ENCODE measurements at places on chromosomes 6 and 20.

GRCh38 chr6:147549531-147549930 lies 41.0 kb downstream of the SAMD5 start:
- no peak for DNase-seq

- DNase-seq, result no peak
Measured at GRCh38 chr20:63919130-63919529, 24.2 kb downstream of the DNAJC5 start.

DNA sequence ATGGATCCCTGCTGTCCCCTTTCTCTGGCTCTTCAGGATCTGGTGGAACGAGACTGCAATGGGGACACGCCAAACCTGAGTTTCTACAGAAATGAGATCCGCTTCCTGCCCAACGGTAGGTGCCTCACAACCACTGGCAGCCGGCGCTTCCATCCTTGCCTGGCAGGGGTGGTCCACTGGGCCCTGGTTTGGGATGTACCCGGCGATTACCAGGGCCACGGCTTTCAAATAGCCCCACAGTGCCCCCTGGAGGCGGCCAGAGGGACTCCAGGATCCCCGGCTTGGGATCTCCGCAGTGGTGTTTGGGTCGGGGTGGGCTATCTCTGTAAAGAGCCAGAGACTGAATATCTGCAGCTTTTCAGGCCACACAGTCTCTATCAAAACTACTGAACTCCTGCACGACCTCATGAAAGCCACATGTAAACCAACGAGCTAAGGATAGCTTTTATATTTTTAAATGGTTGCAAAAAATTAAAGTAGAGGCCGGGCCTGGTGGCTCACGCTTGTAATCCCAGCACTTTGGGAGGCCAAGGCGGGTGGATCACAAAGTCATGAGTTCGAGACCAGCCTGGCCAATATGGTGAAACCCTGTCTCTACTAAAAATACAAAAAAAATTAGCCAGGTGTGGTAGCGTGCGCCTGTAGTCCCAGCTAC lies 3.7 kb downstream of the OGFR start:
- peak; percentile 34 for DNase-seq

DNA sequence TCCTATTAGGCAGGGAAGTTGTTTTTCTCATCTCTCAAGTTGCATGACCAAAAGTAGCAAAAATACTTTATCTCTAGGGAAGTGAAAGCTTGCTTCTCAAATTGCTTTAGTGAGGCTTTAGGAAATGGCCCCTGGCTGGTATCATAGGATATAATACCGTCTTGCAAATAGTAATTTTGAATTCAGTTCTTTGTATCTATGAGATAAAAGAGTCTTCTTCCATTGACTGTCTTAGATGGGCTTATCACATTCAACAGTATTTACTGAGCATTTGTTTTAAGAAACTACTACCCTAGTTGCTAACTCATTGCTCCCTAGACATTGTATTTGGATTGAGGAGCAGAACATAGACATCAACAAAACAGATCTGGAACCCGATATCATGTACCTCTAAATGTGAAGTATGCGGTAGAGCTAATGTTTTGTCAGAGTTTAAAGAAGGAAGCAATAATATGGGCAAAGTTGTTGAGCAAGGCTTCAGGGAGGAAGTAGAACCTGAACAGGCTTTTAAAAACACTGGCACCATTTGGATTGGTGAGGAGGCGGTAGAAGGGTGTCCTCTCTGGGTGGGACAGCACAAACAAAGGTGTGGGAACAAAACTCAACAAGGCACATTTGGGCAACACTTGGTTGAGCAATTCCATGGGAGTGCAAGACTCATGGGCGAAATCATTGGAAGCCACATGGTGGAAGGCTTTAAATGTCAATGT lies 101.5 kb downstream of the SGK1 start:
- DNase-seq, result no peak

DNA sequence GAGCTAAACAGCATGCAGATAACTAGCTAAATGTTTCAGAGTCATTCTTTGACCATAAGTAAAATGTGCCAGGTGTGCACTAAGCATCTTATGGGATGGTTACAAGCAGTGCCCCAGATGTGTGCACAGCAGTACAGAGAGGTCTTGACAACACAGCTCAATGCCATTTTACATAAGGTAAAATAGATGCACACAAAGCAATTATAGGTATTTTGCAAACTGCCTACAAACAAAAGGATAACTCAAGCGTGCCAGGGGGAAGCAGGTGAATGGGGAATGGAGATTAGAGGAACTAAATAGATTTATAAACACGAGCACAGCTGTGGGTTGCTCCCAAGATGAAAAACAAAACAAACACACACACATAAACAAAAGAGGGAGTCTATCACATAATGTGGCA lies 64.8 kb downstream of the SLC2A10 start:
- DNase-seq, result no peak

GRCh38 chr20:49395183-49395582 lies 87.3 kb downstream of the KCNB1 start:
- no peak for DNase-seq

DNA sequence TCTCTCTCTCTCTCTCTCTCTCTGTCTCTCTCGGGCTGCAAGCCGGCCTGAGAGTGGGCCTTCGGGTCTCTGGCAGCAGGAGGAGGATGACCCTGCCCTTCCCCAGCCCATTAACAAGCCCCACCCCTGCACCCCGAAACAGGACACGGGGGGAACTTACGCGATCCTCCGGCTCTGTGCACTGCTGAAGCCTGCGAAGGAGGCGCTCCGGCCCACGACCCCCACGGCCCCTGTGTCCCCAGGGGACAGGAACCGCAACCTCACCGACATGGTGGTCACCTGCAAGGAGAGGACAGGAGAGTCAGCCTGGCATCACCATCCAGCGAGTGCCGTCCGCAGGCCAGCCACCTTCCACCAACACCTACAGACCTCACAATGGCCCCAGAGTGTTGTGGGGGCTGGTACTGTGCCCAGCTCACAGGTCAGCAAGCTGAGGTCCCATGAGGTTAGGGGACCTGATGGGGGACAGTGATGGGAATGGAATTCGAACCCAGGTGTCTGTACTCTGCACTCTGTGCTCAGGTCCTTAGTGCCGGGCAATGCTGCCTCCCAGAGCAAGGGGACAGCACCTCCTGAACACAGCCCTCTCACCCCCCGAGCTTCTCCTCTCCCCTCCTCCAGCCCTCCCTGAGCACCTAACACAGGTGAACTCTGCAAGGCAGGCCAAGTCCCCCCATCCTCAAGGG lies 60.6 kb downstream of the RIPOR3 start:
- no peak for DNase-seq

DNA sequence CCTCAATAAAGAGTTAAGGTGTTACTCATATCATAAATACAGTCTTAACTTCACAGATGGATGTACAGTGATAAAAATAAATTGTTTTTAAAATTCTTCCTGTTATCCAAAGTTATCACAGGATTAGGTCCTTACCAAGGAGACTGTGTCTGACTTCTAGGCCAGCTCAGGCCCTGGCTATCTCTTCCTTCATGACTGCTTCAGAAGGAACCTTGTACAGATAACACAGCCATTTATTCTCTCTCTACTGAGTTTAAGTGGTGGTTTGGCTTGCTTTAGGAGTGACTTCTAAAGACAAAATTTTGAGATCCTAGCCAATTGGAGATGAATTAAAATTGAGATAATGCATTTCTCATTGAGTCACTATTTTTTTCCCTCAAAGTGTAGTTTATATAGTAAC lies 40.8 kb upstream of the RNF182 start:
- DNase-seq, result no peak

- DNase-seq, result no peak
Measured at GRCh38 chr6:68497927-68498326, 137.2 kb upstream of the ADGRB3 start.

GRCh38 chr6:40832691-40833090 lies 206.3 kb downstream of the UNC5CL start:
- DNase-seq, result no peak

DNA sequence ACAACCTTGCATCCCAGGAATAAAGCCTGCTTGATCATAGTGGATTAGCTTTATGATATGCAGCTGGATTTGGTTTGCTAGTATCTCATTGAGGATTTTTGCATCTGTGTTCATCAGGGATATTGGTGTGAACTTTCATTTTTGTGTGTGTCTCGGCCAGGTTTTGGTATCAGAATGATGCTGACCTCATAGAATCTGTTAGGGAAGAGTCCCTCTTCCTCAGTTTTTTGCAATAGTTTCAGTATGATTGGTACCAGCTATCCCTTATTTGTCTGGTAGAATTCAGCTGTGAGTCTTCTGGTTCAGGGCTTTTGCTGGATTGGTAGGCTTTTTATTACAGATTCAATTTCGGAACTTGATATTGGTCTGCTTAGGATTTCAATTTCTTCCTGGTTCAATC lies 132.5 kb downstream of the ZFAND3 start:
- DNase-seq, result no peak

- no peak for DNase-seq
Measured at GRCh38 chr6:47032974-47033765, 9.0 kb downstream of the ADGRF1 start.

DNA sequence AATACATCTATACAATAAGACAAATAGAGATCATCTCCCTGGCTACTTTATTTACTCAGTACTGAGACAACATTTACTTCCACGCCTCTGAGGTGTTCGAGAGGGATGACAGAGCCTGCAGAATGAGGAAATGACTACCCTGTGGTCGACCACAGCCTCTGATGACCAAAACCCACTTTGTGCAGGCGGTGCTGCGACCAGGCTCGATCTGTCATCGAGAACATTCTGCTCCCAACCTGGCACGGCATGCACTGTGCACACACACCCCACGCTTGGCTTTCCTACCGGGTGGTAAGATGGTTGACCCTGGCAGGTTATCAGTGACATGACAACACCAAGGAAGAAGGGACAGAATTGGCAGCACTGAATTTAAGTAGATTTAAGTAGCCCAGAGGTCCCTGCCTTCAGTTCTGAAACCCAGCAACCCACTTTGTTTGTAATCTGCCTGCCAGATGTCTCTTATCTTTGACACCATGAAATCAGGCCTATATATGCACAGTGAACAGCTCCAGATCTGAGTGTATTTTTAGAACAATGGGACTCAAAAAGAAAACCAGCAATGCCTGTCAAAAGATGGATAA lies 42.6 kb downstream of the TTI1 start:
- no peak for DNase-seq

Data from NCI-H226 (cell line).